ENCODE measurements at places on chromosomes 12 and 14.

- DNase-seq: no peak
These were observed 1.2 kb downstream of the TMEM120B start for GRCh38 chr12:121713793-121714192.

DNA sequence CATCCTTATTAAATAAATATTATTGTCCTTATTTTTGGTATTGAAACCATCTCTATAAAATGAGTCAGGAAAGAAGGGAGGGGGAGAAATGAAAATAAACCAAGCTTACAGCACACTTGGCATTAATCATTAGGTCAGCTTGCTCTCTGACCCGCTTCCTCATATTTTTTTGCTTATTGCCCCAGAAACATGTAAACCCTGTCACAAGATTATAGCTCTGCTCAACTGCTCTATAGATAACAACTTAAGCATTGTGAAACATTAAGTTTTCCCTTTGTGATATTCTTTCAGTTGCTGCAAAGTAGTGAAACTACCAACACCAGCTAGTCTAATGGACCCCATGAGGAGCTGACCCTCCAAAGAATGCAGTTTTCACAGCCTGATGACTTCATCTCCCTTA lies 819.5 kb downstream of the SLC16A7 start:
- DNase-seq: no peak

DNA sequence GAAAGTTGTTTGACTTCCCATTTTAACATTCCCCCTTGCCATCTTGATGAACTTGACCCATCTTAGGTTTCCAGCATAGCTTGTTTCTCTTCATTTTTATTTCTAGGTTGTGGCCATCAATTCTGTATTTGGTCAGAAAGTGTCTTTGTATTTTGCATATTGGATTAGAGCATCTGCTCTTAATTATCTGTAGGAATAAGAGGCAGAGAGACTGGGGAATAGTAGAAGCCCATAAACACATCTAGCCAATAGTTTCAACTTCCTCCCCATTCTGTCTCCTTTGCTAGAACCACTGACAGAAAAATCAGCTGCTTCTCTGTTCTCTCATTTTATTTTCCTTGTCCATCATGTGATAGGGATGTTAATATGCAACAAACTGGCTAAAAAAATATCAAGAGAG lies 8.2 kb downstream of the SOCS2 start:
- no peak for DNase-seq

- DNase-seq: no peak
These were observed 11.0 kb downstream of the OR6S1 start for GRCh38 chr14:20630340-20631022.

GRCh38 chr12:77064896-77065360 lies 441 bp downstream of the E2F7 start:
- no peak for DNase-seq

DNA sequence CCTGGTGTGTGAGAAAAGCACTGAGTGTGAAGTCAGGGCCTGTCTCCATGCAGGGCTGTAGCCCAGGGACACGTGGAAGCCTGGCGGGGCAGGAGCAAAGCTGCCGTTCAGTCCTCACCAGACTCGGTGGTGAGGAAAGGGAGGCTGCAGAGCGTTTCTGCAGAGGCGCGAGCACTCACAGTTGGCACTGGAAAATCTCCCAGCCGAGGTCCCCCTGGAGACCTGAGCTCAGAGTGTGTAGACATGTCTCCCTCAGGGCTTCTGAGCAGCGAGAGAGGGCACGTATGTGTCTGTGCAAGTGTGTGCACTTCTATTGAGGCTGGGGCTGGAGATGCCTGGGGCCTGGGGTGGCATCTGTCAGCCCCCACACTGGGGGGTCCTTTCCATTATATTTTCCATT lies 11.0 kb upstream of the HHIPL1 start:
- no peak for DNase-seq

DNA sequence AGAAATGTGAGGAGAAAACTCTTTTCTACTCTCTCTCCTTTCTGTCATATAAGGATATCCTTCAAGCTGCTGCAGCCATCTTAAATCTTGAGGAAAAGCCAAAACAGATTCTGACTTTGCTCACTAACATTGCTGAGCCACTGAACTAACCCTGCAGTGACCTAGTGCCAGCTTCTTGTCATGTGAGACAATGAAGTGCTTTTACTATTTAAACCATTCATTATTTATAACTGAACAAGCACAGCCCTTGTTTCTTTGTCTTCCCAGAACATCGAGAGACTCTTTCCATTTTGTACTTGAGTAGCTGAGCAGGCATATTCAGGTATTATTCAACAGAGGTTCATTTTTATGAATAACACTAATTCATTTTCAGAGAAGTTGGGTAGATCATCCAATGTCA lies 455.0 kb upstream of the TMPO start:
- no peak for DNase-seq

GRCh38 chr14:43041976-43042375 lies 1435.3 kb downstream of the LRFN5 start:
- DNase-seq: no peak

DNA sequence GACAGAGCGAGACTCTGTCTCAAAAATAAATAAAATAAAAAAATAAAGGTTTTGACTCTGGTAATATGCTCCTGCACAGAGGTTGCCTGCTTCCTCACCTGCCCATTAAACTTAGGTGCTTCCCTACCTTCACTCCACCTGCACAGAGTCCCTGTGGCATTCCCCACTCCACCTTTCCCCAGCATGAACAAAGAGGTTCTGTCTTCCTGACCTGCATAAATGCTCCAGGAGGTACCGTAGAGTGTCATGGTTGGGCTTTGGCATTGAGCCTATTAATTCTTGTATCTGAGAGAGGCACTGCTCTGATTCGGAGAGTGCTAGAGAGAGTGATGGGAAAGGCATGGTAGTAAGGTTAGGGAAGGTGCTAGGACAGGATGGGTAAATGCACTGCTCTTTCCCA lies 6.3 kb downstream of the ARHGAP9 start:
- DNase-seq: no peak

DNA sequence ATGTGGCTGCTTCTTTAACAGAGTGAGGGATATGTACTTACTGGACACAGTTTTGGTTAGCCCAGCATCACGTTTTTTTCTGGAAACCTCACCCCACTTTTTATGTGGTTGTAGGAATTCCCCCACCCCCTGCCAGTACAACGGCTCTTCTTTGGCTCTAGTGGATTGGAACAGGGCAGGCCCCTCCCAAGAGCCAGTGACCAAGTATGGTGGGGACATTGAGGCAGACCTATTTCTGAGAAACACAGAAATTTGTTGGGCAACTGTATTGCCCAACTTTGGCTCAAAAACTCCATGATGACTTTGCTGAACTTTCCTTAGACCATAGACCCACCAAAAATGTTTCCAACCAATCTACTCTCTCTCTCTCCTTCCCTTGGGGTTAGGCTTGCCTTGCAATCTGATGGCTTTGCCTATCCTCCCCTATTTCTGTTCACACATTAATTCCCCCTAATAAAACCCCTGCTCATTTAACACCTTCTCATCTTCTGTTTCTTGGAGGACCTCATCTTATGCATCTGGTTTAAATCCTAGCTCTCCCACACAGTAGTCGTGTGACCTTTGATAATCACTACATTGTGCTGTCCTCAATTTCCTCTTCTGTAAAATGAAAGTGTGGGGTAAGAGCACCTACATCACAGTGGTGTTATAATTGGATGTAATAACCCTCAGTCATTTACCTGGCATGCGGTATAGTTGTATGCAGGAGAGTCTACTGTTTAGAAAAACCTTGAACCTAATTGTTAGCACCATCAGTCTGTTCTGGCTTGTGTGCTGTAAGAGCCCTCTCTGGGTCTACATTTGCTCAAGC lies 71.7 kb downstream of the IGF1 start:
- no peak for DNase-seq

GRCh38 chr12:24173067-24173466 lies 223.6 kb upstream of the SOX5 start:
- no peak for DNase-seq

- no peak for DNase-seq
These were observed 448 bp downstream of the TSPAN9 start for GRCh38 chr12:3077572-3078081.

DNA sequence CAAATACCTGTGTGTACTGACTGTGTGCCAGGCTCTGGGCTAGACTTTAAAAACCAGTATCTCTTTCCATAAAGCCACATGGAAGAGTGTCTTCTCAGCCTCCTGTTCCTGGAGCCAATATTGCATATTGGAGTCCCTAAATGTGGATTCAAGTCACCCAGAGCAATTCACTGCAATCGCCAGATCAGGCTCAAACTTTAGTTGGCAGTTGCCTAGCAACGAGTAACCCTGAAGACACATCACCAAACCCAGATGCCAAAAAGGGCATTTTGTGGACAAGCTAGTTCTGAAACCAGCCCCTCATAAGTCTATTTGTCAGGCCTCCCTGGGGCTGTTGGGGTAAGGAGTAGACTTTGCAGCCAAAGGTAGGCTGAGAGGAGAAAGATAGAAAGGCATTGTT lies 13.7 kb downstream of the DPF3 start:
- DNase-seq: no peak

- DNase-seq: no peak
These were observed 217.4 kb downstream of the SLC41A2 start for GRCh38 chr12:104740668-104741067.

DNA sequence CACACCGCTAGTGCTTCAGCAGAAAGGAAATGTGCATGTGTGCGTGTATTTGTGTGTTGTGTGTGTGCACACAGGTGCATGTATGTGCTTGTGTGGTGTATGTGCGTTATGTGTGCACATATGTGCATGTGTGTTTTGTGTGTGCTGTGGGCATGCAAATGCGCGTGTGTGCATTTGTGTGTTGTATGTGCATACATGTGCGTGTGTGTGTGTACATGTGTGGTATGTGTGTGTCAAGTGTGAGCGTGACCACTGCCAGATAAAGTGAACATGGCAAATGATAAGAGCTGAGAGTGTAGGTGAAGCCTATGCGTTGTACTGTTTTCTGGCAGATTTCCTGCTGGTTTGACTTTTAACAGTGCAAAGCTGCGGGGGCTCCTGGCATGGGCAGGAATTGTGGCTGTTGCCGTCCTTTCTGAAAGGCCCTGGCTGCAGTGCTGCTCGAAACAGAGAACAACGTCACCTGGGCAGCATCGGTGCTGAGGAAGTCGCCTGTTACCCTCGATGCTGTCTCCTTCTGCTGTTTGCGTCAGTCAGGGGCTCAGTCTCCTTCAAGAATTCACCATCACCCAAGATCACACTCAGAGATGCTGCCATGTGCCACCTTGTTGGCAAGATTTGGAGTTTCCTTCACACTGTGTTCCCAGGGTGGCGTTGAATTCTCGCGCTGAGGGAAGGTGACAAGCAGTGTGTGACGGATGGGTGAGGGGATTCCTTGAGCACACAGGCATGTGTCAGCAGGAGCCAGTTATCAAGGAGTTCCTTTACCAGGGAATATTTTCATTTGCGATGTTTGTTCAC lies 56.1 kb downstream of the ADGRD1 start:
- DNase-seq: no peak

- DNase-seq: peak; percentile 89
These were observed 40.4 kb downstream of the KICS2 start for GRCh38 chr12:64181430-64182291.

- DNase-seq: no peak
These were observed 976.4 kb downstream of the VRK1 start for GRCh38 chr14:97773598-97773997.

GRCh38 chr12:98154850-98155249 lies 360.5 kb upstream of the TMPO start:
- no peak for DNase-seq

GRCh38 chr12:39490500-39491282 lies 47.8 kb upstream of the KIF21A start:
- DNase-seq: peak; percentile 13

GRCh38 chr14:32197919-32198318 lies 3.9 kb upstream of the RNU6-7 start:
- DNase-seq: no peak

DNA sequence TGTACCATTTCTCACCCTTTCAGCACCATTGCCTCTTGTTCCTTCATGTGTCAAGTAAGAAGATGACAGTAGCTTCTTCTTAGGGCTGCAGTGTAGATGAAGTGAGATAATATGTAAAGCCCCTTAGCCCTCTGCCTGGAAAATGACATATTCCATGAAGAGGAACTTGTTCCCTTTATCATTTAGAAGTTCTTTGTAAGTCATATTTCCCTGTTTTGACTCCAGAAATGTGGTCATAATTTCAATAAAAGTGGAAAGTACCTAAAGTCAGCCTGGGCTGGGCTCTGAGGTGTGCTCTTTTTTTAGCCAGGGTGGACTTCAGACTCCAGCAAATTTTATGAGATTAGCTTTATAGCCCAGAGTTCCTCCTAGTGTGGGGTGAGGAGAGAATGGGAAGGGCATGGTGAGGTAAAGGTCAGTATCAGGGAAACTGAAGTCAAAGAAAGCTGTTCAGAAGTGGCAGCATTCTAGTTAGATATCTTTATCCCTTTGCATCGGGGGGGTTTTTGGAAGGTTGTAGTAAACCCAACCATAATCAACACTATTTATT lies 92.5 kb downstream of the TMCC3 start:
- DNase-seq: no peak

DNA sequence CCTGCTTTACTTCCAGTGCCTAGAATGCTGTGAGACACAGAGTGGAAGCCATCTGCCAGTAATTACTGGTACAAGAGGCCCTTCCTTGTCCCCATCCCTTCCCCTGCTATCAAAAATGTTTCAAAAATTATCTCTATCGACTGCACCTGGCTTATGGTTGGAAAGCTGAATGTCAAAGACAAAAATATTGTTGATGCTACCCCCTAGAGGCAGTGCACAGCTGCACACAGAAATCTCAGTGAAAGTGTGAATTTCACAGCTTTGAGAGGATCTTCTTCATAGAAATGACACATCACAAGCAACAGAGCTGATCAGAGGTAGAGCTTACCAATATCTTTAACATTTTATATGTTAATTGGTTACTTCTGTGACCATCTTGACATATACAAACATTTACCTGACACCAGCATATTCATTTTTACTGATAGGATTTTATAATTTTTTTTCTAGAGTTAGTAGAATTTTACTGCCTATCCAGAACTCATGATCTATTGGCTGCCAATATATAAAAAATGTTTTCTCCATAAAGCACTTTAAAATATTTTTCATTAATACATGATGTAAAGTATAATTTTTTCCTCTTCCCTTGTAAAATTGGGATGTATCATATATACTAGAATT lies 138.0 kb downstream of the AACS start:
- DNase-seq: no peak

GRCh38 chr14:29388571-29388970 lies 539.1 kb downstream of the PRKD1 start:
- no peak for DNase-seq

DNA sequence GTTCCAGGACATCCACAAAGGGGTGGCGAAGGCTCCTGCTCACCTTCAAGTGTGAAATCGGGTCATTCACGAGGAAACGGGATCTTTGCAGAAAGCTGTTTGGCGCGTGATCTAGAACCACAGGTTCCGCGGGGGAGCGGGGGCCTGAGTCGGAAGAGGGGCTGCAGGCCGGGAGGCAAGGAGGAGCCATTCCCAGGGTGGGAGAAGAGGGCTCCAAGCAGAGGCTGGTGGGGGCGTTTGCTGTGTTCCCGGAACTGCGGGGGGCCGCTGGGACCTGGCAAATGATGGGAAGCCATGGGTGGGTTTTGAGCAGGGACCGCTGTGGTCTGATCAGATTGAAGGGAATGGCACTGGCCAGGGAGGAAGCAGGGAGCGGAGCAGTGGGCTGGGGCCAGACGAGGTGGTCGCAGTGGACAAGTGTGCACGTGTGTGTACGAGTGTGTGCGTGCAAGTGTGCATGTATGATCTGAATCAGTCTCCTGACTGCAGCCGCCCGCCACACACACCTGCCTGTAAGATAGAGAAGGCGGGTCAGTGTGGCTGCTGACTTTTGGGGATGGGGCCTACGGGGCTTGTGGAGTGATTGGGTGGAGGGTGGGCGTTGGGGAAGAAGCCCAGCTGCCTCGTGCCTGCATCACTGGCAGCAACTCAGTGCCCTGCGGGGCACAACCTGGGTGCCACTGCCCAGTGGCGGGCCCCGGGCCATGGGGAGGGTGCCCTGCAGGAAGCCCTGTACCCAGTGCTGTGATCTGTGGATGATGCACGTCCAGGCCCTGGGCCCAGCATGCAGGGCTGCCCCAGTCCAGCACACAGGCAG lies 141.9 kb downstream of the KIF26A start:
- no peak for DNase-seq

All from fibroblast of skin of left biceps (primary cell).